ENCODE measurements at places on chromosomes 4 and X. TPM values are rescaled to one million over a fixed set of nuclear protein-coding genes. Genes with fewer than 3 reads are reported as not detected.

Gene SPATA18
- 2.5 TPM for total RNA-seq

DNA sequence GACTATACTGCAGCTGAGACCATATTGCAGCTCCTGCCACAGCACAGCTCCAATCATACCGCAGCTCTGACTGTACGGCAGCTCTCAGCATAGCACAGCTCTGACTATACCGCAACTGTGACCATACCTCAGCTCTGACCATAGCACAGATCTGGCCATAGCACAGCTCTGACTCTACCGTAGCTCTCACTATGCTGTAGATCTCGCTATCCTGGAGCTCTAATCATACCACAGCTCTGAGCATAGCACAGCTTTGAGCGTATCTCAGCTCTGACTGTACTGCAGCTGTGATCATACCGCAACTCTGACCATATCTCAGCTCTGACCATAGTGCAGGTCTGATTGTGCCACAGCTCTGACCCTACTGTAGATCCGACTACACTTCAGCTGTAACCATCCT, 139.2 kb downstream of the ASMT start:
- no peak for DNase-seq

GRCh38 chr4:141706445-141706844, 70.1 kb downstream of the IL15 start:
- no peak for DNase-seq

- DNase-seq: no peak
These were observed at the start of gene CLNK for GRCh38 chr4:10684631-10685030. TSS of gene CLNK (minus strand) at chr4:10684768. CDS start at chr4:10667869, 16,899 bp downstream.

GRCh38 chrX:98191003-98191402, 1307.3 kb downstream of the RPA4 start:
- DNase-seq: no peak

Gene QRFPR
- total RNA-seq: 0.84 TPM

Gene FRG2
- not detected for total RNA-seq

Gene CYTL1
- total RNA-seq: 0.46 TPM

Gene C4orf50
- 0.03 TPM for total RNA-seq

DNA sequence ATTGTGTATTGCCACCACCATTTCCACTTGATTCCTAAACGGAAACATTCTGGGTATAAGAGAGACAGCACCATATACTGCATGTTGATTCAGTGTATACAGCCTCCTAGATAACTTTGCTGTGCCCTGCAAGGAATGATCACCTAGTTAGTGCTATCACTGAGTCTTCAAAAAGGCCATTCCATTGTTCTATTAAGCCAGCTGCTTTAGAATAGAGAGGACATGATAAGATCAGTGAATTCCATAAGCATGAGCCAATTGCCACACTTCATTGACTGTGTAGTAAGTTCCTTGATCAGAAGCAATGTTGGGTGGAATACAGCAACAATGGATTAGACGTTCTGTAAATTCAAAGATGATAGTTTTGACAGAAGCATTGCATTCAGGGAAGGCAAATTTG, 1047.3 kb downstream of the PCDH18 start:
- no peak for DNase-seq

- no peak for DNase-seq
These were observed 50.9 kb upstream of the TMEM164 start for GRCh38 chrX:109952050-109952449.

DNA sequence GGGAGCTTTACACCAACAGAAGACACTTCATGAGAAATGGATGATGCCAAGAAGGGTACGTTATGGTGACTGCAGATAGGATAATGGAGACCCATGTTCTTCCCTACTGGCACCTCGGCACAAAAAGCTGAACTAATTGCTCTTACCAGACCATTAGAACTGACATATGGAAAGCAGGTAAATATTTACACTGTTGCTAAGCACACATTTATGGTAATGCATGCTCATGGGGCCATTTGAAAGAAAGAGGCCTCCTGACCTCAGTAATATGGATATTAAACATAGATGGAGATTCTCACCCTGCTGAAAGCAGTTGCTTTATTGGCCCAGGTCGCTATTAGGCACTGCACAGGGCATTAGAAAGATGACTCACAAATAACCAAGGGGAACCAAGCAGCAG, 1759.6 kb downstream of the C4orf33 start:
- DNase-seq: no peak

DNA sequence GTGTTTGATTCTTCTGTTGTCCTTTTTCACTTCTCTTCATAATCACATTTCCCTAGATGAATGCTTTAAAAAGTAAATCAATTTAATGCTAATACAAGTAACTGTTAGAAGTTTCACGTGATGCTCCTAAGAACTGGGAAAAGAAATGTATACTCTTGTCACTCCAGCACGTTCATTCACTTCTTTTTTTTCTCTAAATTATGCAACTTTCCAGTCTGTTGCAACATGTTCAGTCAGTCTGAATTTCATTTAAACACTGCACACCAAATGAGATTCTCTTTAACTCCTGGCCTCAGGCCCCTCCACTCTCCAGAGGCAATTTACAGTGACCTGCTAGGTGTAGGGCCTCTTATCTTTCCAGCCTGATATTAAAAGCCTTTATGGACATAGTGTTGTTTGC, 321.9 kb downstream of the HS3ST1 start:
- DNase-seq: no peak

Gene PRR32
- total RNA-seq: 3.0 TPM

DNA sequence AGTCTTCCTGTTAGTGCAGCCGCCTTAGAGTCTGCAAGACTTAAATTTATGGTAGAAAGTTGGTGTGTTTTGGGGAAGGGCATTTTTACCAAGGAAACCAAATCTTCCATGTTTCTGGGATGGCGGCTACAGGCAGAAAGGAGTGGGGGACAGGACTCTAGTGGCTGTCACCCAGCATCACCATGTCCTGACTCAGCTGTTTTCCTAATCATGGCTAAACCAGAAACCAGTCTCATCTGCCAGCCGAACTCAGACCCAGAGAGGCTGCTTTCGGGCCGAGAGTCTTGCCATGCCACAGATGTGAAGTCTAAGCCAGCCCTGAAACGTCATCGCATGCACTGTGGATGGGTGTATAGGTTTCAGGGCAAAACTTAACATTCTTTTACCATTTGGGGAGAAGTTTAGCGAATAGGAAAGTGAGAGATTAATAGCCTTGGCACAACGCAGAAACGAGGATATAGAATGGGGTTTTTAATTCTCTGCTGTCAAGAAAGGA, 109.6 kb downstream of the ENPP6 start:
- DNase-seq: no peak

DNA sequence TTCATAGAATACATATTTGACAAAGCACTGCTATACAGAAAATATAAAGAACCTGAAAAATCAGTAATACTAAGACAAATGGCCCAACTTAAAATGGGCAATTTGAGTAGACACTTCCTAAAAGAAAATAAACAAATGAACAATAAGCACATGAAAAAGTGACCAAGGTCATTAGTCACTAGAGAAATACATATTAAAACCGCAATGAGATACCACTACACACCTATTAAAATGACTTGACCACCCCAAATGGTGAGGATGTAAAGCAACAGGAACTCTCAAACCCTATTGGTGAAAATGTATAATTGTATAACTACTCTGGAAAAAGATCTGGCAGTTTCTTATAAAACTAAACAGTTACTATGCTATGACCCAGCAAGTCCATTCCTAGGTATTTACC, 34.0 kb upstream of the USP9X start:
- DNase-seq: no peak

Gene TRIML1
- not detected for total RNA-seq

Gene USP27X
- total RNA-seq: 2.5 TPM

DNA sequence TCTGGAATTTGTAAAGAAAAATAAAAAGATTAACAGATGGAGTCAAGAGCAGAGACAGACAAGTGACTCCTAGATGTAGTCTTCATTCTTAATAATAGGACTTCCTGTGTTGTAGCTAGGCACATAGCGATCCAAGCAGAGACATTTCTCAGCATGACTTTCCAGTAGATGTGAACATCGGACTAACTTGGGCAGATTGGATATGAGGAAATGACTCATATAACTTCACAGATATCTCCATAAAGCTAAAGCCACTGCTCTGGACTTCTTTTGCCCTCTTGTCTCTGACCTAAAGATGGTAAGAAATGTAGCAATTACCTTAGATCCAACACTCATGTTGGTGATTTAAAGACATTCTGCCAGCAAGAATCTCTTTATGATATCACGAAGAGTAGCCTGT, 131.7 kb downstream of the EPHA5 start:
- no peak for DNase-seq

Gene SULT1B1
- total RNA-seq: 0.88 TPM

GRCh38 chr4:165627548-165627947, 245.5 kb upstream of the TLL1 start:
- DNase-seq: no peak

DNA sequence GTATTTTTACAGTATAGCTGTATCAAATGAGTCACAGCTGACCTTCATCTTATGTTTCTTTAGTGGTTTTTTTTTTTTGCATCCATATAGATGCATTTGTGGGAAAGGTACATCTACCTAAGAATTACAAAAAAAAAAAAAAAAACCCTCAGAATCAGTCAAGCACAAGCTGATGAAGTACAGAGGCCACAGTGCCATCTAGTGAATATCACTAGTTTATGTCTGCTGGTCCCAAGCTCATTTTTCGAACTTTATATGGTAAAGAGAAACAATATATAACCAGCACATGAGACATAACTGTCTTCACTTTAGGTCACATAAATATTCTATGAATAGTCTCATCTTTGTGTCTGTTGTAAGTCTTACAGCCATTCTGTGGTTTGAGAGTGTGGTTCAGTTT, 220.1 kb downstream of the DLG3 start:
- DNase-seq: no peak

Gene SYNPO2
- 111 TPM for total RNA-seq

DNA sequence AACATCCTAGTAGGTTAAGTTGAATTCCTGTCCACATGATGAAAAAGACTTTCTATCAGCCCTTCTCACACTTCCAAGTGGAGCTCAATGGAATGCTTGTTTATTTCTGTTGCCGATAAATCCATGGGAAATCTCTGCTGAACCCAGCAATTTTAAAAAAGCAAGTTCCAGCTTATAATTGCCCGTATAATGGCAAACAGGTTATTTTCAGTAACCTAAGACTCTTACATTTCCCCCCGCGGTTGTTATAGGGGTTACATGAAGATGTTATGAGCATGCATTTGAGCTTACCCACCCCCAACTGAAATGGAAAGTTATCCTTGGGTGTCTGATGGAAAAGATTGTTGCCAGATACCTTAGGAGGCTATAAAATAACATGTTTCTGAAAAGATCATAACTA, 136.2 kb downstream of the PALLD start:
- no peak for DNase-seq

Gene PRRG3
- 1.3 TPM for total RNA-seq

DNA sequence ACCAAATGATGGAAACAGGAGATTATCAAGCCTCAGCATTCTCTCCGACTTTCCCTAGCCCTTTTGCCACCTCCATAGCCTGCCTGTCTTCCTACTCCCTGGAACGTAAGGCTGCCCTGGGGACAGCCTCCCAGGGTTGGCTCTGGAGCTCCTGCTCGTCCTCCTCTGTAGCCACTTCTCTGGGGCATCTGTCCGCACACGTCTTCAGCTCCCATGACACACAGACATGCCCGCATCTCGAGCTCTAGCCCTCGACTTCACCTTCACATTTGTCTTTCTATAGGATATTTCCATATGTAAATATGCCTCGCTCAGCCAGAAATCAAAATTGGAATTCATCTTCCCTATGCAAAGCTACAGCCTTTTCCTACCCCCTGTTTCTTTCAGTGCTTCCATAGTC, 67.7 kb downstream of the TSC22D3 start:
- no peak for DNase-seq

DNA sequence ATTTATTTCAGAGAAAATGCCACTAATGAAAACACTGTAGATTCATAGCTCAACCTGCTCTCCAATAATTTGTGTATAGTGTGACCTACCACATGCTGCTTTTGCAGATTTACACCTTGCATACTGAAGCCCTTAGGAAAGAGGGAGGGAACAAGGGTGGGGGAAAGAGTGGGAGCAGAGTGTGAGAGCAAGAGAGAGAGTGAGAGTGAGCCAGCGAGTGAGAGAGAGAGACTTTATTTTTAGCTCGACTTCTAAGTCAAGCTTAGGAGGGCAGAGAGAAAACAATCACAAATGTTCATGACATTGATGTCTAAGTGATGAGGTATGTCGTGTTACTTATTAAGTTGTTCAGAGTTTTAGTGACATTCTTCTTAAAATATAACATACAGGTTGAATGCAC, 112.5 kb upstream of the HAND2 start:
- DNase-seq: no peak

Gene PLAC1
- not detected for total RNA-seq

Gene DCHS2
- total RNA-seq: not detected

GRCh38 chr4:107490116-107490515, 229.9 kb downstream of the PAPSS1 start:
- no peak for DNase-seq

Gene BTC
- total RNA-seq: 0.59 TPM

- DNase-seq: no peak
These were observed 1738.8 kb upstream of the IGFBP7 start for GRCh38 chr4:58849026-58849425.

DNA sequence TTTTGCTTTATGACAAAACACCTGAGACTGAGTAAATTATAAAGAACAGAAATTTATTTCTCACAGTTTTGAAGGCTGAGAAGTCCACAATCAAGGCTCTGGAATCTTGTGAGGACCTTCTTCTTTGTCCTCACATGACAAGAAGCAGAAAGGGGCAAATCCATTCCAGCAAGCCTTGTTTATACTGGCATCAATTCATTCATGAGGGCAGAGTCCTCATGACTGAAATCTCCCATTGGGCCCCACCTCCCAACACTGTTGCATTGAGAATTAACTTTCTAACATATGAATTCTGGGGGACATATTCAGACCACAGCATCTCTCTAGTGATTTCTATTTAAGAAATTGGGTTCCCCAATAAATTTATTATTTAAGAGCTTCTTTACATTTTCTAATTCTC, 395.4 kb downstream of the AR start:
- DNase-seq: no peak

DNA sequence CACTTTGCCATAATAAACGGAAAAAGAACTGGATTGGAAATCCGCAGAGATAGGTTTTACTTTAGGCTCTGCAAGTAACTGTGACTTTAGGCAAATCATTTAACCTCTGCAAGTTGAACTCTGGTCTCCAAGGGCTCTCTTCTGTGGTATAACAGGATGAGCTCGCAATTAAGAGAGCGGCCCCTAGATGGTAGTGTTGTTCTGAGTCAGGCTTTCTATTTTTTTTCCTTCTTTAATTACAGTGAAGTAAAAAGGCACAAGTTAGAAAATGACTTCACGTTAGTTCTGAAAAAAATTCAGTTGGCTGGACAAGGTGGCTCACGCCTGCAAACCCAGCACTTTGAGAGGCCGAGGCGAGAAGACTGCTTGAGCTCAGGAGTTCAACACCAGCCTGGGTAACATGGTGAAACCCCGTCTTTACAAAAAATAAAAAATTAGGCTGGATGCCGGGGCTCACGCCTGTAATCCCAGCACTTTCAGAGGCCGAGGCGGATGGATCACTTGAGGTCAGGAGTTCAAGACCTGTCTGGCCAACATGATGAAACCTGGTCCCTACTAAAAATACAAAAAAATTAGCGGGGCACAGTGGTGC, 18.0 kb downstream of the RPS3A start:
- DNase-seq: peak; percentile 36

GRCh38 chr4:85370400-85371032, 104.4 kb upstream of the ARHGAP24 start:
- peak; percentile 8 for DNase-seq

GRCh38 chr4:141849778-141850177, 213.4 kb downstream of the IL15 start:
- DNase-seq: no peak

Gene FAM47B
- not detected for total RNA-seq

All from right cardiac atrium (tissue), 5 donors.